ENCODE measurements at places on chromosomes 1 and 21. TPM values are rescaled to one million over a fixed set of nuclear protein-coding genes. Genes with fewer than 3 reads are reported as not detected.

Gene DISP1
- 0.65 TPM for total RNA-seq

Gene GCSAML
- not detected for total RNA-seq

Gene EGLN1
- total RNA-seq, result 60.3 TPM

Gene PCP4L1
- total RNA-seq, result not detected

Gene AMIGO1
- 1.7 TPM for total RNA-seq

Gene HAO2
- total RNA-seq, result not detected

Gene NBPF6
- total RNA-seq, result not detected

Gene LCE1B
- total RNA-seq, result not detected

Gene CA14
- not detected for total RNA-seq

Gene TMOD4
- total RNA-seq, result 0.26 TPM

Gene DISC1
- 3.8 TPM for total RNA-seq

Gene C1orf141
- total RNA-seq, result not detected

Gene MPL
- 0.09 TPM for total RNA-seq

Gene FAM72C
- total RNA-seq, result 0.34 TPM

Gene SEMA6C
- 2.2 TPM for total RNA-seq

Gene NUAK2
- total RNA-seq, result 1.5 TPM

Gene LGALS8
- total RNA-seq, result 198 TPM

Gene WNT3A
- total RNA-seq, result not detected

Gene OR14K1
- total RNA-seq, result 0.11 TPM

Gene SLX9
- total RNA-seq, result 14.5 TPM

Gene RGL1
- total RNA-seq, result 39.5 TPM

Gene DNAH14
- total RNA-seq, result 8.9 TPM

Gene ACTN2
- total RNA-seq, result not detected

Gene DYRK1A
- 79.0 TPM for total RNA-seq

Gene SERTAD4
- 0.11 TPM for total RNA-seq

Gene TNFSF18
- total RNA-seq, result 16.1 TPM

Gene PCSK9
- total RNA-seq, result under 0.01 TPM

Gene LUZP1
- total RNA-seq, result 34.2 TPM

Gene TTF2
- total RNA-seq, result 7.7 TPM

Gene MIB2
- total RNA-seq, result 35.0 TPM

Gene CRYZL1
- 26.4 TPM for total RNA-seq

Gene LRRC38
- not detected for total RNA-seq

Gene EPHA2
- total RNA-seq, result 65.6 TPM

Gene ADAMTS5
- 2.9 TPM for total RNA-seq

Gene FOXO6
- total RNA-seq, result under 0.01 TPM

Gene WNT2B
- 1.1 TPM for total RNA-seq

Gene GPR37L1
- not detected for total RNA-seq

Gene MAP1LC3C
- not detected for total RNA-seq

Gene SAMD13
- total RNA-seq, result 0.43 TPM

Gene CNR2
- not detected for total RNA-seq

Gene CDK11B
- 7.0 TPM for total RNA-seq

Gene SFN
- total RNA-seq, result 0.11 TPM

Gene MARK1
- 4.1 TPM for total RNA-seq

Gene ANKRD65
- total RNA-seq, result 0.11 TPM

Gene IFFO2
- 4.2 TPM for total RNA-seq

Gene NCMAP
- total RNA-seq, result not detected

Gene ATP1A2
- not detected for total RNA-seq

Gene MORN1
- total RNA-seq, result 5.5 TPM

Gene B3GALT2
- 2.2 TPM for total RNA-seq

Gene ERG
- 56.7 TPM for total RNA-seq

Gene TEX38
- not detected for total RNA-seq

Gene NMNAT2
- 0.34 TPM for total RNA-seq

Gene LCE3E
- total RNA-seq, result not detected

Gene PTCH2
- not detected for total RNA-seq

Gene SPATA17
- total RNA-seq, result 0.09 TPM

Gene HNRNPU
- total RNA-seq, result 236 TPM

Gene SYTL1
- not detected for total RNA-seq

Gene C8B
- not detected for total RNA-seq

Data from dermis lymphatic vessel endothelial cell (primary cell).